ENCODE measurements at places on chromosomes 13 and 19. TPM values are rescaled to one million over a fixed set of nuclear protein-coding genes. Genes with fewer than 3 reads are reported as not detected.

Gene TJP3
- total RNA-seq = 23.0 TPM

Gene FPR3
- total RNA-seq = 41.0 TPM

Gene RFPL4AL1
- not detected for total RNA-seq

Gene VSIG10L
- 2.1 TPM for total RNA-seq

Gene KLF5
- 53.7 TPM for total RNA-seq

Gene ARRDC2
- 82.7 TPM for total RNA-seq

DNA sequence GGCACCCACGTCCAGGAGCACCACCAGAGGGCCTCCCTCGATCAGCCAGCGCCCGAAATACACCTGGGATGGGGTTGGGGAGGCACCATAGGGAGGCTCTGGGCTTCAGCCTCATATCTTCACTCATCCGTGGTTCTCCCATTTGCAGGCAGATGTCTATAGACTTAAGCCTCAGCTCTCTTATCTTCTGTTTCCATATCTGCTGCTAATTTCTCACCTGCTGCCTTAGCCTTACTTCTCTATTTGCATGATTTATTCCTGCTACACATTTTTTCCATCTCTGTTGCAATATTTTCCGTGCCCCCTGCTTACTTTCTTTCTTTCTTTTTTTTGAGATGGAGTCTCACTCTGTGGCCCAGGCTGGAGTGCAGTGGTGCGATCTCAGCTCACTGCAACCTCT is 5.8 kb downstream of the GYS1 start:
- peaks cover 12% of the 10 kb centered on the region for H3K4me1 ChIP-seq
- no peak overlapping the region for H3K27ac ChIP-seq
- H3K36me3 ChIP-seq = peaks cover 54% of the 10 kb centered on the region
- H3K4me3 ChIP-seq = no peak overlapping the region
- H3K27me3 ChIP-seq = no peaks in the 10 kb centered on the region
- no peak for DNase-seq

GRCh38 chr13:46553521-46553885 is 533 bp downstream of the LRCH1 start:
- H3K36me3 ChIP-seq = no peaks in the 10 kb centered on the region
- H3K27ac ChIP-seq = peak overlapping the region; percentile 90
- H3K4me3 ChIP-seq = peak overlapping the region; percentile 98
- peaks cover 15% of the 10 kb centered on the region for H3K4me1 ChIP-seq
- peak; percentile 67 for DNase-seq
- no peaks in the 10 kb centered on the region for H3K27me3 ChIP-seq

- H3K4me1 ChIP-seq = peaks cover 36% of the 10 kb centered on the region
- peaks cover 25% of the 10 kb centered on the region for H3K36me3 ChIP-seq
- peak overlapping the region; percentile 95 for H3K27ac ChIP-seq
Observed at GRCh38 chr19:1250437-1251260, 2.3 kb downstream of the MIDN start.

- H3K27ac ChIP-seq = no peak overlapping the region
- H3K27me3 ChIP-seq = no peaks in the 10 kb centered on the region
- no peak for DNase-seq
Observed at GRCh38 chr13:109595471-109595870, 190.9 kb downstream of the IRS2 start.

DNA sequence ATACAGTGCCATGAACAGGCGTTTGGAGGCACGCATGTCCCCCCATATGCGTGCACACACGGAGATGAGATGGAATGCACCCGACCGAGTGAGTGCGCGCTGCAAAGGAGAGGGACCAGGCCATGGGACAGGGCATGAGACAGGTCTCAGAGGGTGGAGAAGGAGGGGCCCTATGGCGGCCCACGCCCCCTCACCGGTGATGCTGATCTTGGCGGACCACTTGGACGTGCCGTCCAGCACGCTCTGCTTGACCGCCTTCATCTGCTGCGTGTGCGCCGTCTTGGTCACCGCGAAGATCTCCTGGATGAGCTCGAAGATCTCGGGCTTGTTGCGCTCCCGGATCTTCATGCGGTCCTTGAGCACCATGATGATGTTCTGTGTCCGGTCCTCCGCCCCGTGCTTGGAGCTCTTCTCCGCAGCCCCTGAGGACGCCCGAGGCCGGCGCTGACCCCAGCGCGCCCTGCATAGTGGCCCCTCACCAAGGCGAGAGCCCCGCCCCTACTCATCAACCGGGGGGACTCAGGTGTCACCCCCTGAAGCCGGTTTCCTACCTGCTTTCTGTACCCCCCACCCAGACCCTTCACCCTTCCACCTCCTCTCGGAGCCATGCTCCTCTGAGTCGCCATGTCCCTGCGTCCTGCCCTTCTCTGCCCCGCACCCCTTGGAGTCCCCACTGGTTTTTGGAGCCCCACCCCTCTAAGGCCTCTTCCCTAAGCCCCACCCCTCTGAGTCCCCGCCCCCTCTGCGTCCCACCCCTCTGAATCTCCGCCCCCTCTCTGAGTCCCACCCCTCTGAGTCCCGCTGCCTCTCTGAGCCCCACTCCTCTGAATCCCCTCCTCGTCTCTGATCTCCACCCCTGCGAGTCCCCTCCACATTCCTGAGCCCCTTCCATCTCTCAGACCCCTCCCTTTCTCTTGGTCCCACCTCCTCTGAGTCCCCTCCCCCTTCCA is 40.8 kb downstream of the UNC13A start:
- no peaks in the 10 kb centered on the region for H3K36me3 ChIP-seq
- DNase-seq = no peak
- H3K4me3 ChIP-seq = no peak overlapping the region
- H3K4me1 ChIP-seq = no peaks in the 10 kb centered on the region

DNA sequence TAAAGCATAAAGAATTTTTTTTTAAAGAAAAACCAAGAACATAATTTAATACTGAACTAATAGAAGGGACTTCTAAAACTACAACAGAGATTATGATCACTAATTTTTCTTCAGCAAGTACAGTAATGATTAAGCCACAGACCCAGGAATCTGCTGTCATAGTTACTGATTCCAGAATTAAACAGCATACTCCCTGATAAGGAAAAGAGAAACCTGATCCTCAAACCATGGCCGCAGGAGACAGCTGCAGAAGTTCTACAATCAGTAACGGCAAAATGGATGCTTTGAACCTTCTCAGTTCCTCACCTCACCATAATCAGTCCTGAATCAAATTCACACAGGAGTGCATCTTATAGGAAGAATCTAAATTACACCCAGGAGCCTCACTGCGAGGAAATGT is 939.0 kb upstream of the SLITRK1 start:
- no peak overlapping the region for H3K27ac ChIP-seq
- no peaks in the 10 kb centered on the region for H3K4me1 ChIP-seq
- no peak for DNase-seq
- no peak overlapping the region for H3K4me3 ChIP-seq
- H3K36me3 ChIP-seq = no peaks in the 10 kb centered on the region

DNA sequence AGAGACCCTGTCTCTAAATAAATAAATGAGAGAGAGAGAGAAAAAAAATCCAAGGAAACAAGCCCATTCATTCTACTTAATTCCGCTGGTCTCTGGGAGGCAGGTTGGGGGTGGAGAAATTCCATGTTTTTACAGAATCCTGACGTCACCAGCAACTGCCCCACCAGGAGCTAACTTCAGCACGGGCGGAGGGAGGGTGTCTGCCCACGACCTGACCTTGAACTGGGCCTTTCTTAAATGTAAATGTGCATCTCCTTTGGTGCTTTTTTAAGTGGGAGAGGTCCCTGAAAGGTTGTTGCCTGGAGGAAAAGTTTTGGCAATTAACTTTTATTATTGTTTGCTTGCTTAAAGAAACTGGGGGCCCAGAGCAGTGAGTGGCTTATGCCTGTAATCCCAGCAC is 15.5 kb downstream of the KLF2 start:
- DNase-seq = no peak
- peaks cover 39% of the 10 kb centered on the region for H3K4me1 ChIP-seq
- H3K36me3 ChIP-seq = no peaks in the 10 kb centered on the region

DNA sequence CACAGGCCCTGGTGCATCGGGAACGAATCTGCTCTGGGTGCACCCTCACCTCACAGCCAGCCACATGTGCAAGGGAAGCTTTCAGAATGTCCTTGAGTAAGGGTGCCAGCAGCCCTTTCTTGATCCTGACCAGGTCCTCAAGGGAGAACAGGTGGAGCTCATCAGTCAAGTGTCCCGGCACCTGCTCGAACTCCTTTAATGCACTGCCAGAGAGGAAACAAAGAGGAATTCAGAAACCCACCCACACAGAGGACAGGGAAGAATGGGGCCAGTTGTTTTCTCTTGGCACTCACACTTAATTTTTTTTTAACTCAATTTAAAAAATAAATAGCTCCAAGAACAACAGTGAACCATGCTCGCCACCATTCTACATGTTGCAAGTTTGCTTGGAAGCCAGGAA is 41.7 kb downstream of the RUBCNL start:
- H3K36me3 ChIP-seq = no peaks in the 10 kb centered on the region
- H3K4me1 ChIP-seq = peaks cover 6% of the 10 kb centered on the region
- no peak overlapping the region for H3K4me3 ChIP-seq
- H3K27me3 ChIP-seq = no peaks in the 10 kb centered on the region

- no peaks in the 10 kb centered on the region for H3K4me1 ChIP-seq
- H3K27ac ChIP-seq = no peak overlapping the region
- H3K36me3 ChIP-seq = no peaks in the 10 kb centered on the region
- no peaks in the 10 kb centered on the region for H3K27me3 ChIP-seq
Observed at GRCh38 chr19:42552086-42553065, 24.1 kb upstream of the CEACAM1 start.

- H3K27ac ChIP-seq = no peak overlapping the region
- H3K36me3 ChIP-seq = no peaks in the 10 kb centered on the region
Observed at GRCh38 chr19:2653710-2654707, 48.5 kb downstream of the GNG7 start.
